ENCODE measurements at places on chromosomes 6 and 20.

- DNase-seq = no peak
These were observed 56.0 kb upstream of the SLC22A16 start for GRCh38 chr6:110532431-110532830.

DNA sequence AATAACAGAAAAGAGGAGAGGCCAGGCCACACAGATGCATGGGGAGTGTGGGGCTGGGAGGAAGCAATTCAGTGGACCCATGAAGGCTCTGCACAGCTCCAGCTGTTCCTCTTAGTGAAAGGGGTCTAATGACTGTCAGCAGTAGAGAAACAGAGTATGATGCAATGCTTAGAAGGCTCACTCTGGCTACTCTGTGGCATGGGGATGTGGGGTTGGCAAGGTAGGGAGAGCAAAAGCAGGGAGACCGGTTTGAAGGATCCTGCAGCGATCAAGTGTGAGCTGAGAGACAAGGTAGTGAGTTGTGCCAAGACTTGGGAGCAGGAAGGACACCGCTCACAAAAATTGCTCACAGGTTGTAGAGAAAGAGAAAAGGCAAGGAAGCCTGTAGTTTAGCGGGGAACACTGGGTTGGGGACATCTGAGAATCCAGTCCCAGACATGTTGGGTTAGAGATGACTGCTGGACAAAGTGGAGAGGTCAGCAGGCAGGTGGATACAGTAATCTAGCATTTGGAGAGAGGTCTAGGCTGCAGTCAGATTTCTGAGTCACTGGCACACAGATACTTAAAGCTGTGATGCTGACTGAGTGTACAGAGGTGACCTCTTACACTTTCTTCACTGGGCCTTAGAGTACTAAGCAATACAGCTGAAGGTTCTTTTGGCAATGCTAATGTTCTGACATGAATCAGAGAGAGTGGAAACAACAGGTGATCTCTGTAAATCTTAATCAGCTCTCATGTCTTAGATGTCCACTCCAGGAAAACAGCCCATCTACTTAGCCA, 27.1 kb downstream of the NAPB start:
- DNase-seq = no peak

DNA sequence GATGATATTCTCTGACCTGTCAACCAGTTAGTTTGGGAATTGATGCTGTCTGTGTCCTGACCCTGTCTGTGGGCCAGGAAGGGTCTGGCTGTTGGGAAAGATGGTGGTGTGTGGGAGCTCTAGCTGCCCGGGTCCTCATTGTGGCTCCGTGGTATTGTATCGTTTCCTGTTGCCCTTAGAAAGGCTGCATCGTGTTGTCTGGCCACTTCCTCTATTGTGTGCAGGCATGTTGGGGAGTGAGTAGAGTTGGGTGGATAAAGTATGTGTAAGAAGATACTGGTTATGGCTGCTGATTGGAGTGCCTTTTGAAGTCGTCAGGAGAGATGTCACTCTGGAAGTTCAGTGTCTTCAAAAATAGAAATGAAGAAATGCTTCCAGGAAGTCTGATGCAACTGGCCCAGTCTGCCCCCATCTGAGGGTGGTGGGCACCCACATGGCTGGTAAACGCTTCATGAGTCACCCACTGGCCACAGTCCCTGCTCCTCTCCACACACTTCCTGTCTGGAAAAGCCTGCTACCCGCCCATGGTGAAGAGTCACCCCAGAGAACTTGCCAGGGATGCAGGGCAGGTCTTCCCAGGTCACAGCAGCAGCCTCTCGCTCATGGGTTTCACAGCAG, 27.9 kb downstream of the PPARD start:
- DNase-seq = peak; percentile 96

GRCh38 chr6:161327360-161327953, 53.6 kb upstream of the AGPAT4 start:
- DNase-seq = no peak

DNA sequence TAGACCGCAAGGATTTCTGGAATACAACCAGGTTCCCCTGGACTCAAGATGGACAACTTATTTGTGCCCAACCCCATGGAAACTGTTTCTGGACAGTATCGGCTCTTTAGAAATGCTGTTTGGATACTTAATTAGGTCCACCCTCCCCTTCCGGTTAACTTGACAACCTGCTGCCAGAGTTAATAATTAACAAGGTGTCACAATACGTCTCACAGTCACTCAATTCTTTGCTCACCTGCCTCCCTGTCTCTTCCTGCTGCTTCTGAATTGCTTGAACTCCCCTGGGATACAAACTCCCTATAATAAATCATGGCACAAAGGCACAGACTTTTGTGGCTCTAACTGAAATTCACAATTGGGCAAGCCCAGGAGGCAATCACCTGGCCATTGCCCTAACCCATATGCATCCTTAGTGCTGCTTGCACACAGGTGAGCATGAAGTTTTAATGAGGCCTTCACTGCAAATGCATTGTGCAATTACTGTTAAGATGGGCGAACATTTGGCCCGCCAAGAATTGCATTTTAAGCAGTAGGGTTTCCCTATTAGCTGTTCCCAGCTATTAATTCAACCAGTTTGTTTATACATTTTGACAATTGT, 504.4 kb upstream of the NOX3 start:
- no peak for DNase-seq

- no peak for DNase-seq
These were observed 108.6 kb downstream of the BANF2 start for GRCh38 chr20:17808357-17808756.

DNA sequence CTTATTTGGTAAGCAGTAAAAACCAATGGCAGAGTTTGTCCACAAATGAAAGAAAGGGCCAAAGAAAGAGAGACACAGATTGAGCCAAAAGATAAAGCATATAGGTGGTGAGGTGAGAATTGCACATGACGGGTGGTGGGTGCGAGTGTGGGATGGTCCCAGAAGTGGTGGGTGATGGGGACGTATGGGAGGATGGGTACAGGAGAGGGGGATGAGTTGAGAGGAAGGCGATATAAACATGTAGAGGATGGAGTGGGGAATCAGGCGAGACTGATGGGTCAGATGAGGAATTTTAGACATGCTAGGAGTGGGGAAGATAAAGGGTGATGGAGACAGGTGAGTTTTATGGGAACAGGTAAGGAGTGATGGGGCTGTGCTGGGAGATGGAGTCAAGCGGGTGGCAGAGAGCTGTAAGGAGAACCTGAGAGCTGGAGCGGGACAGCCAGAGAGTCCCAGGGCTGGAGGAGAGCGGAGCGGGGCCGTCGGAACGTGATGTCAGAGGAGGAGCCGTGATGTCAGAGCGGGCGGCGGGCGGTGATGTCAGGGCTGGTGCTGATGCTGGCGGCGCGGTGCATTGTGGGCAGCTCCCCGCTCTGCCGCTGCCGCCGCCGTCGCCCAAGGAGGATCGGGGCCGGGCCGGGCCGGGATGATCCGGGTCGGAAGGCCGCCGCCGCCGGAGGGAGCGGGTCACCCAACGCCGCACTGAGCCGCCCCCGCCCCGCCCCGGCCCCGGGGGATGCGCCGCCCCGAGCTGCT, at the start of gene TTBK1:
Gene TTBK1, plus strand, starts transcription at position 574 of the 756 bp plus-strand sequence. CDS start 3,180 bp downstream, outside the sequence.
- DNase-seq = no peak

DNA sequence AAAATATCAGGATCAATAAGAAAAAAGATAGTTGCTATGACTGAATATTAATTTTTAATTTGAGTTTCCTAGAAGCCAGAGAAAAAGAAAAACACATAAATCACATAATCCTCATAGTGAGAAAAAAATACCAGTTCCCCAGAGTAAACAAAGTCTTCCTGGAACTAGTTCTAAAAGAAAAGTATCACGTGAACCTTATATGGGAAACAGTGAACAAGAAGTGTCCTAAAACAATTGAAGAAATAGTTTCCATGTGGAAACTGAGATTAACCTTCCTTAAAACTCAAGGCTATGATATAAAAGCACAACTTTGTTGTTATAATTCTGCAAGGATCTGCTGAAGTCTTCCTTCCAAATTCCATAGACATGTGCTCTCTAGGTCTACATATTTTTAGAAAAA, 50.6 kb downstream of the RCAN2 start:
- DNase-seq = no peak

- DNase-seq = peak; percentile 45
These were observed 1.3 kb downstream of the SRF start for GRCh38 chr6:43172104-43173007.
